ENCODE measurements at places on chromosomes 7 and 10.

GRCh38 chr7:45408409-45408737 is 165.8 kb upstream of the ADCY1 start:
- no peak for DNase-seq

DNA sequence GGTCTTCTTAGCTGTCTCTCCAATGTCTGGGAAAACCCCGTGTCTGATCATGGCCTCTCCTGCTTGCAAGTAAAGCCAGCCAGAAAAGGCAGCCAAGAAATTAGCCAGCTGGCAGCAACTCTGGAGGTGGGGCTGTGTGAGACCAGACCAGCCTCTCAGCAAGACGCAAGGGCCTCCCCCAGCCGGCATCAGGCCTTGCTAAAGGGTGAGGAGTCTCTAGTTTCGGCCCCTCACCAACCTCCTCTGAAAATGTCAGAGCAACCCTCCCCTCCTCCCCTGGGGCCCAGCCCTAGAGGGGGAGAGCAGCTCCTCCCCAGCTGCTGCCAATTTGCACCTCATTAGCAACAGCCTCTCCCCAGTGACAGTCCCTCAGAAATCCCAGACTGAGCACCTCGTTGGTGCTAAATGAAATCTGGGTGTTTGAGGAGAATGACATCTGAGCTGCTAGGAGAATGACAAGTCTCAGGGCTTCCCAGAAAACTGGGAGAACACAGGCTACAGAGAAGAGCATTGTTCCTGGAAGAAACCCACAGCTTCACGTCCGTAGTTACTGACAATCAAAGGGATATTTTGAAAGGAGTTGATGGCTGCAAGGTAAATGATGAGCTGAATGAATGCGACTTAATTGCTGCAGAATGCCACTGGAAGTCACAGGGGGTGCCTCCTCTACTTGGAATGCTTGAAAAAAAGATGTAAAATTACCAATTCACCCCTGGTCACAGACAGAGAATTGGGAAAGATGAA is 25.9 kb downstream of the DGKI start:
- peak; percentile 31 for DNase-seq

- DNase-seq, result no peak
Measured at GRCh38 chr10:35456153-35456720, 119.9 kb downstream of the CCNY start.

GRCh38 chr7:12360948-12361347 is 42.7 kb downstream of the VWDE start:
- DNase-seq, result no peak

- no peak for DNase-seq
Measured at GRCh38 chr7:24501009-24501408, 72.2 kb upstream of the PALS2 start.

- DNase-seq, result no peak
Measured at GRCh38 chr10:8136736-8137135, 82.2 kb downstream of the GATA3 start.

DNA sequence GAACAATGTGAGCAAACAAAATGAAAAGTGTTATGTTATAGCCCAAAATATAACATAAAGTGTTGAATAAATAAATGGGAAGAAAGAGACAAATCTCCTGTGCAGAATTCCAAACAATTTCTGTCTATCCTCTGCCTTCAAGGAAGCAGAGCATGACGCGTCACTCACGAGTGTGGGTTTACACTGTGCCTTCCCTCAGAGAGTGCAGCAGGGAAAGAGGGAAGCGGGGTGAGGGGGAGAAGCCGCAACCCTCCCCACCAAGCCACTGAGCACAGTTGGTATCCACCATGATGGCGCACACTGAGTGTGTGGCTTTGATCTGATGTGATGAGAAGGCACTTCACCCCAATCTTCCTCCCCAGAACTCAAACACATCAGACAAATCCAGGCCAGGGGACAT is 74.8 kb downstream of the PTPRN2 start:
- no peak for DNase-seq

DNA sequence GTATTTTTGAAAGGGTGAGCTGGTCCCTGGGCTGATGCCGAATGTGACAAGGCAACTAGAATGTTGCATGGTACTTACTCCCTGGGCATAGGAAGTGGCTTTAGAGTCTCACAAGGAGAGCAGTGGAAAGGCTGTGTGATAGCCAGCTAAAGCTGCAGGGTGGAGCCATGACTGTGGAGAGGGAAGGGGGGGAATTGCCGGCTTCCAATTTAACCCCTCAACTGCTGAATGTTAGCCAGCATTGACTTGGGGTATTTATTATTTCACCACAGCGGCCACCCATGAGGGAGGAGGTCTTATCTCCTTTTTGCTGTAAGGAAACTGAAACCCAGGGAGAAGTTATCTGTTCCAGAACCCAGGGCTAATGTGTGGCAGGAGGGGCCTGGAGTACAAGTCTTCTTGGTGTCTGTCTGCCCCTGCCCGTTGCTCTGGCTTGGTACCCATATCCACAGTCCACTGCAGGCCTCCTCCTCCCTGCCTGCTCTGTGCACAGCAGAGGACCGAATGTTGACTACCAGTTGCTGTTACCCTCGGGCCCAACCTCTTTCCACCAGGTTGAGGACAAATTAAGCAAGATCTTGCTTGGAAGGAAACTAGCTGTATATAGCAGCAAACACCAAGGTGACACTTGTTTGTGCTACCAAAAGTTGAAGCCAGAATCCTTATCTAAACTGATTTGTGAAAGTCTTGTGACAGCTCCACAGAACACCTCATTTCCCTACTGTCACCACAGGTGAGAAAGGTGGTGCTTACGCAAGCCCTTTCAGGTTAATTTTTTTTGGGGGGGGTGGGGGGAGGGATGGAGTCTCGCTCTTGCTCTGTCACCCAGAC is 37.6 kb downstream of the WBP1L start:
- DNase-seq, result no peak

DNA sequence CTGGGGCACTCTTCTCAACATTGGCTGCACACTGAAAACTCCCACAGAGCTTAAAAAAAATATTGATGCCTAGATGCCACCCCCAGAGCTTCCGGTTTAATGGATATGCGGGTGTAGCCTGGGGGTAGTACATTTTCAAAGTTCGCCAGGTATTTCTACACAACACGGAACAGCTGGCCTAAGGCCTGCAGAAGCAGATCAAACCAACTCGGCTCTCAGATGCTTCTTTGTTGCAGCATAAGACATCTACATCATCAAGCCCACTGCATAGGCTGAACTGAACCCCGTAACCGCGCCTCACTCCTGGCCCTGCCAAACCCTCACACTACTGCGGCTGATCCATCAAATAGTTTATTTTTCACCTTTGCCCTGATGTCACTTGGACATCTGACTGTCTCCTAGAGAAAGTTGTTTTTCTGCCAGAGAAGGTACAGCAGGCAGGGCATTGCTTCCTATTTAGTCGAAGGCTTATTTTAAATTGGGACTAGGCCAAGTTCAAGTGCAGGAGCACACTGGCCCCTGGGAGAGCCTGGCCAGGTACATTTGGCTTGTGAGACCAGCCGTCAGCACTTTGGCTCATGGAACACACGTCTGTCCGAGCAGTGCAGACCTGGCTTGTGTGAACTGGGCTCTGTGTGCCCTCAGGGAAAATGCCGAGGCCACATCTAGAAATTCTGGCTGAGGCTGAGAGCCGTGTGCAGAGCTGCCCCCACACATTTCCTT is 113.3 kb downstream of the TACC2 start:
- no peak for DNase-seq

DNA sequence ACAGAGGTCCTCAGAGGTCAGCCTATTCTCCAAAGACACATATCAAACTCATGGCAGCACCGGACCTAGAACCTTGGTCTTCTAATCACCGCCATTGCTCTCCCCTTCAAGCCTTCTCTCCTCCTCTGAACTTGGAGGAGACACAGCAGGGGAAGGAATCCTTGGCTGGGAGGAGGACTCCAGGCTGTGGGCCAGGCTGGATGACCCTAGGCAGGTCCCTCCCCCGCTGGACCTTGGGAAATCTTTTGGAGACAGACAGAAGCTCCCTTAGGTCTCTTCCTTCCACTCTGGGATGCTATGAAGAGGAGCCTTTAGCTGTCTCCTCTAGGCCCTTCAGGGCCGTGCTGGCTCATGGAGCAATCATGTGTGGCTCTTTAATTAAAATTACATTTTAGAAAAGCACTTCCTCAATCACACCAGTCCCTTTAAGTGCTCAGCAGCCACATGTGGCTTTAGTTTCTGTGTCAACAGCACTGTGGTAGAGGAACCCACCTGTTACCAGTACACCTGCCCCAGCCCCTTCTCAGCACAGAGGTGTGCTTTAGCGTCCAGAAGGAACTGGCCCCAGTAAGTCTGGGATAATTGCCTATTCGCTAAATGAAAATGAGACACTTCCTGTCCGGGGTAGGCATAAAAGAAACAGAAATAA is 238.2 kb downstream of the CELF2 start:
- DNase-seq, result no peak

Data from AG09309 (cell line).